ENCODE measurements at places on chromosomes 1 and 21. TPM values are rescaled to one million over a fixed set of nuclear protein-coding genes. Genes with fewer than 3 reads are reported as not detected.

Gene ADGRL4
- total RNA-seq, result 2.4 TPM

Gene OR14K1
- not detected for total RNA-seq

Gene C1orf105
- total RNA-seq, result 0.28 TPM

Gene CCDC17
- total RNA-seq, result 0.90 TPM

Gene TBX19
- total RNA-seq, result 0.76 TPM

Gene SCCPDH
- total RNA-seq, result 42.7 TPM

Gene CRYAA
- not detected for total RNA-seq

Gene DYNLT5
- total RNA-seq, result 0.80 TPM

Gene ATP13A2
- 9.3 TPM for total RNA-seq

Gene RGS13
- 0.28 TPM for total RNA-seq

Gene PAFAH2
- total RNA-seq, result 73.1 TPM

Gene CRYZ
- total RNA-seq, result 50.9 TPM

Gene PLD5
- total RNA-seq, result 0.66 TPM

Gene NPHS2
- 0.05 TPM for total RNA-seq

Gene ADORA3
- total RNA-seq, result 5.8 TPM

Gene CGN
- total RNA-seq, result 0.90 TPM

Gene SASS6
- 7.4 TPM for total RNA-seq

Gene CLIC6
- 3.3 TPM for total RNA-seq

Gene SDF4
- 37.6 TPM for total RNA-seq

Gene PODN
- total RNA-seq, result 1.4 TPM

Gene CFHR4
- total RNA-seq, result 0.19 TPM

Gene PIGR
- total RNA-seq, result 0.24 TPM

Gene KCNJ15
- total RNA-seq, result 1.1 TPM
